Left cardiac atrium (tissue), 4 donors: ENCODE measurements at places on chromosomes 1 and 21.

DNA sequence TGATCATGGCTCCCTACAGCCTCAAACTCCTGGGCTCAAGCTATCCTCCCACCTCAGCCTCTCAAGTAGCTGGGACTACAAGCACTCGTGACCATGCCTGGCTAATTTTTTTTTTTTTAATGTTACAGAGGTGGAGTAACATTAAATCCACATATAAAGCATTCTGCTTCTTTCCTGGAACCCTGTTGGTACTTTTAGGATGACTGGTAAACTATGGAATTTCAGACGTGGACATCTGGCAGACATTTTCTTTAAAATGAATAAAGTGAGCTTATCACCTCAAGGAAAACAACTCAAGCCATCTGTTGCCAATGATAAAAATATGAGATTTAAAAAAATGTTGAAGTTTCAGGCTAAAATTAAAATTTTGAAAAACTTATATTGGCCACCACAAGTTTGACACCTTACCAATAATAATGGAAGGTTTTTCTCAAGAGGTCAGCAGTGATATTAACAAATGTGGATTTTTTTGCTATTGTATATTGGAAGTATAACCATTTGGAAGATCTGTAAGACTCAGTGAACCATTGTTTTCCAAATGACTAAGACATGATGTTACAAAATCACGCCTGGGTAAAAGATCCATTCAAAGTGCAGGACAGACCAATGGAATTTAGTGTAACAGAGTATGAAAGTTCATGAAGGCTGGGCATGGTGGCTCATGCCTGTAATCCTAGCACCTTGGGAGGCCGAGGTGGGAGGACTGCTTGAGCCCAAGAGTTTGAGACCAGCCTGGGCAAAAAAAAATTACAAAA lies 52.7 kb upstream of the EIF4G3 start:
- no peak for DNase-seq

GRCh38 chr21:44934797-44935532 lies 4.9 kb upstream of the SLX9 start:
- peak; percentile 14 for DNase-seq

GRCh38 chr1:2987773-2988172 lies 33.5 kb upstream of the ACTRT2 start:
- DNase-seq: no peak

DNA sequence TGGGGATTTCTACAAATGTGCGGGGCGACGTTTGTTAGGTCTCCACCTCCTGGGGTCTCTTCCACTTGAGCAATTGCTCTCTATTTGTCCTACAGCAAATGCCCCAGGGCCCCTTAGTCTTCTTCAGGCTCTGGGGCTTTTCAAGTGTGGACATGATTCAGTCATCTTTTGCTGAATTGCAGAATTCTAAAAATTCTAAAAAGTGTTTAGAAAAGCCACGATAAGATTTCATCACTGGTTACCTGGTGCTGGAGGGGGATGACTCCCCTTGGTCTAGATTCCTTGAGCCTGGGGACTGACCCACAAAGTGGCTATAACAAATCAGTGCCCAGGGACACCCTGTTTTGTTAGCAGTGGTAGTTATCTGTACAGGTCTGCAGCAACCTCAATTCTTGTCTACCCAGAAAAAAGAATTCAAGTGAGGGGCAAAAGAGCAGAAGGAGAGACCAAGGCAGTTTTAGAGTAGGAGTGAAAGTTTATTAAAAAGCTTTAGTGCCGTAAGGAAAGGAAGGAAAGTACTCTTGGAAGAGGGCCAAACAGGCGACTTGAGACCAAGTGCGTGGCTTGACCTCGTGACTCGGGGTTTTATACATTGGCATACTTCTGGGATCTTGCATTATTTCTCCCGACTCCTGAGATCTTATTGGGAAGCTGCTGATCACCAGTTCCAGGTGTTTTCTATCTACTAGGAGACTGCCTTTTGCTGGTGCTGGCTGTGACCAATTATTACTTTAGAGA lies 25.2 kb downstream of the PROK1 start:
- no peak for DNase-seq

DNA sequence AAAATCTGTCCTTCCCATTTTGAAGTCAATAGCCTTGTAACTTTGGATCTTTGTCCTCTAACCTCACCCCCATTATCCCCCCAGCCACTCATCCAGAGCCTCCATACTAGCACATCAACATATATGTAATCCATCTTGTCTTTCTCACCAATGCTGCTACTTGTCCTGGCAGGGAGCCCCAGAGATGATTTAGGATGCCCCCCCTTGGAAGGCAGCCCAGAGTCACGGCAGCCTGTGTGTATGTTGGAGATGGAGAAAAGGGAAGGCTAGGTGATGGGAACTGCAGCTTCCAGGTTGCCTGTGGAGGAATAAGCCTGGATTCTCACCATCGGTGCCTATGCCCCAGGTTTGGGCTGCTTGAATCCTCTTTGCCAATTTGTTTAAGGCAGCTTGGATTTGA lies 51.7 kb upstream of the SCMH1 start:
- DNase-seq: no peak

GRCh38 chr1:109089242-109090015 lies 1.1 kb upstream of the TMEM167B start:
- DNase-seq: peak; percentile 63
